ENCODE measurements at places on chromosomes 11 and 22.

DNA sequence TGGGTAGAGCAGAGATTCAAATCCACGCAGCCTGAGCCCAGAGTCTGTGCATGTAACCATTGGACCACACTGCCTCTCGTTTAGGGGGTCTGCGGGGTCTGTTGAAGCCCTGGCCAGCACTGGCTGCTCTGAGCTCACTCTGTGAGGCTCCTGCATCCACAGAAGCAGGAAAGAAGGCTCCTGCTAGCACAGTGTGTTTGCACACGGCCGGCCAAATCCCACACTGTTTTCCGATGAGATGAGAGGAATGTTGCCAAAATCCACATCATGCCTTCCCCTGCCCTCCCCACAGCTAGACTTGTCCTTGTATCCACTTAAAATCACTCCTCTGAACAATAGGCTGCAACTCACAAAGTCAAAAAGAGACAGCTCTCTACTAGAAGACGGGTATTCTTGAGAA is 10.6 kb upstream of the SLC22A12 start:
- no peak for DNase-seq

DNA sequence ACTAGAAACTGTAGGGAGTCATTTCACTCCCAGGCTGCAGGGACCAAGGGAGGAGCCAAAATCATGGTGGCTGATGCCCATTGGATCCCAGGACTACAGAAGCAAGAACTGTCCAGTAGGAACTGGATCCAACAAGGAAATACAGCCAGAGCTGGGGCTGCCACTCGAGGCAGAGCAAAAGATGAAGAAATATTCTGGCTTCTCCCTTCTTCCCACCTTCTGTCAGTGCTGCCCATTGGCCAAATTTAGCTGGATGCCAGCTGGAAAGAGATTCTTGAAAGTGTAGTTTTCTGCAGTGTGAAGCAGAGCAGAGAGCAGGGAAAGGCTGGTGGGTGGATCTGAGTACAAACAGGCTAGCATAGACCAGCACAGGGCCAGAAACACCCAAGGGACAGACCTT is 45.6 kb downstream of the COMMD9 start:
- no peak for DNase-seq

GRCh38 chr11:46296528-46297448 is 19.3 kb downstream of the CREB3L1 start:
- DNase-seq: peak; percentile 98

- DNase-seq: no peak
Observed at GRCh38 chr22:38413085-38414008, 41.7 kb downstream of the KCNJ4 start.

GRCh38 chr22:17117890-17118289 is 3.3 kb downstream of the TMEM121B start:
- no peak for DNase-seq

DNA sequence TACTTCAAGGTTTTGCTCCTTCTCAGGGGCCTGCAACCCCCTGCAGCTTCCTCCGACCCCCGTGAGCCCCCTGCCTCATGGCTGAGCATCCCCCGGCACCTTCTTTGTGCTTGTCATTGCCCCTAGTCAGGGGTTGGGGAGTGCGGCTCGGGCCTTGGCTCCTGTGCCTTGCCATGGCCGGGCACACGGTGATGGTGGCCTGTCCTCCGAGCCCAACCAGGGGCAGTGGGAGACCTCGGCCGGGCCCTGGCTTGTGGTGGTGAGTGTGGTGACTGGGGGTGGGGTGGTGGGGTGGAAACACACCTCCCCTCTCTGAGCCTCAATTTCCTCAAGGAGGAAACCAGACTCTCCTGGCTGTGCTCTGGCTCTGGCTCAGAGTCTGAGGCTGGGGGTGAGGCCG is 1.5 kb upstream of the MRGPRG start:
- DNase-seq: no peak

DNA sequence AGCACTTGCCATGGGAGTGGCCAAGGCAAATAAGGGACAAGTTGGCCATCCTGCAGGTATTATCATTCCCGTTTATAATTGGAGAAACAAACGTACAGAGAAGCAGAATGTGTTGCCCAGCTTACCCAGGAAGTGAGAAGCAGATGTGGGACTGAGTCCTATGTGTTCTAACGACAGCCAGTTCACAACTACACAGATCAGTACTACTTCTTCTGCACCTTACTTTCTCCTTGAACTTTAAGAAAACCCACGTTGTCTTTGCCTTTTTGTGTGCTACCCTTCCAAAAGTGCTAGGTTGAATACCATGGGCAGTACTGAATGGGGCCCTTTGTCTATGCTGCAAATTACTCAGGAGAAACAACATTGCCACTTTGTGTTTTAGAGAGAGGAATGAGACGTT is 62.8 kb upstream of the BLID start:
- DNase-seq: no peak

DNA sequence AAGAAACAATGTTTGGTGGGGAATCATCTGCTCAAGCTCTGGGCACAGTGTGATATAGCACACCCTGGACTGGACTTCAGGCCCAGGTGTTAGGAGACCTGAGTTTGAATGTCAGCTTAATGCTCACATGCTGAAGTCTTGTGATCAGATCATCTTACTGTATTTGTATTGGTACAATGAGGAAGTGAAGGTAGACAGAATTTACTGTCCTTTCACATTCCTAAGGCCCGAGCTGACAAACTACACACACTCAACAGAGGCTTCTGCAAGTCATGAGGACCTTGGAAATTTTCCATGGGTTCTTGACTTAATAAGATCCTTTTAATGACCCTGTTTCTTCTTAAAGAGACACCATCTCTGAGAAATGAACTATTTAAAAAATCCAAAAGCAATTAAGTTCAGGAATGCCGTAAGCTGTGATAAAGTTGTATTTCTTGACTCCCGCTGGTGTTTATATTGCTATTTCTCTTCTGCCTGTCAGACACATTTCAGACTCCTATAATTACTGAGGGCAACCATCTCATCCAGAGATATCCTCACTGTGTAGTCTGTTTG is 802.0 kb downstream of the DLG2 start:
- peak; percentile 8 for DNase-seq

- peak; percentile 49 for DNase-seq
Observed at GRCh38 chr22:40898850-40899357, 37.0 kb upstream of the DNAJB7 start.

- DNase-seq: peak; percentile 90
Observed at GRCh38 chr11:117072517-117073461, 25.4 kb downstream of the SIK3 start.

- peak; percentile 40 for DNase-seq
Observed at GRCh38 chr11:85756401-85757200, 54.3 kb downstream of the SYTL2 start.

- no peak for DNase-seq
Observed at GRCh38 chr11:104799251-104799650, 99.0 kb downstream of the CASP12 start.

GRCh38 chr11:76662656-76663485 is 7.7 kb downstream of the LRRC32 start:
- DNase-seq: no peak

DNA sequence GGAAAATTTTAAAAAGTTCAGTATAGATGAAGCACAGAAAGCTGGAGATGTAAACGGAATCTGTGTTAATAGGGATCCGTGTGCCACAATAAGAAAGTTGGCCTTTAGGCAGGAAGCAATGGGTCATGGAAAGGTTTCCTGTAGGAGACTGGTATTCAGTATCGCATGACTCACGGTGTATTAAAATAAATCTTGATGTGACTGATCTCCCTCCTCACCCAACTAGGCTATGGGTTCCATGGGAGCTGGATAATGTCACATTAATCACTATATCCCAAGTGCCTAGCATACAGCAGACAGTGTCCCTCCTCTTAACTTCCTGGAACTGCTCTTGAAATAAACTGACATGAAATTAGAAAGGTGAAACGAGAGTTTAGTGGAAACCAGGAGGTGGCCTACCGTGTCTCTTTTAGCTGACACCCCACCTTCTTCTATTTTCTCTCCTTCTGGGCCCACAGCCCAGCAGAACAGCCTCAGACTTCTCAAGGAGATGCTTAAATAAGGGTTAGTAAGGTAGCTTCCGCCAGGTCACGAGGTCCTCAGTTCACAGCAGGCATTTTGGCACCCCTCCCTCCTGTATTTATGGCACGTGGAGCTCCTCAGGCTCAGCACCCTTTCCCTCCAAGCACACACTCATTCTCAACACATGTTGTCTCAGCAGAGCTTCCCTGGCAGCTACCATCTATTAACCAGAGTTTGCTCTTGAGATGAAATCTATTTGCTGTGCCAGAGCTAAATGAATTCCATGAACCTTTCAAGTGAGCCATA is 118.8 kb downstream of the NXPE2 start:
- peak; percentile 64 for DNase-seq

DNA sequence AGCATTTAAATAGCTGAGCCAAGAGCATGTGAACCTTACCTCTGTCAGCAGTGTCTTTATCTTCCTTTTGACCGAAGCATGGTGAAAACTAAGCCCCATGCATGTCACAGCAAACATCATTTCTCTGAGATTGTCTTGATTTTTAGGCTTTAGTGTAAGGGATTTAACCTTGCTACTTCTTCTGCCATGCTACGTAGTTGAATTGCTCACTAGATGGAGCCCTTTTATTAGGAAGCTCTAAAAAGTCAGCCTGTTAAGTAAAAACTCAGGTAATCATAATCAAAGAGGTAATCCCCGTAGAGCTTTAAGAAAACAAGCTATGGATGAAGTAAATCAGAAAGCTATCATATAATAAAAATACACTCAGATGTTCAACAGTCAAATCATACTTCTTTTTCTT is 149.5 kb downstream of the PGR start:
- DNase-seq: no peak

- DNase-seq: no peak
Observed at GRCh38 chr11:17649696-17650095, 69.7 kb upstream of the MYOD1 start.

DNA sequence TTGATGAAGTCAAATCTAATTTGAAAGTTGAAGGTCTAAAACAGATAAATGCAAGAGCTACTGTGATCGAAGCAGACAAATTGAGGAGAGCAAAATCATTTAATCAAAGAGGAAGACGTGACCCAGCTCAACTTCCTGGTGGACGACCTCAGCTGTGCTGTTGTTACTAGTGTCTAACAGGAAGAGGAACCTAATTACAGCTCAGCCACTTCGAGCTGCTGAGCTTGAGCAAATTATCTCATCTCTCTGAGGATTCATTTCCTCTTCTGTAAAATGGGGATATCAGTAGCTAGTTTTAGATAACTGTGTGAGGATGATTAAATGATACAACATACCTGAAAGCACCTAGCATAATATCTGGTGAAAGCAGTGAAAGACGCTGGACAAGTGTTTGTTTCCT is 48.6 kb upstream of the OLFML1 start:
- DNase-seq: no peak

DNA sequence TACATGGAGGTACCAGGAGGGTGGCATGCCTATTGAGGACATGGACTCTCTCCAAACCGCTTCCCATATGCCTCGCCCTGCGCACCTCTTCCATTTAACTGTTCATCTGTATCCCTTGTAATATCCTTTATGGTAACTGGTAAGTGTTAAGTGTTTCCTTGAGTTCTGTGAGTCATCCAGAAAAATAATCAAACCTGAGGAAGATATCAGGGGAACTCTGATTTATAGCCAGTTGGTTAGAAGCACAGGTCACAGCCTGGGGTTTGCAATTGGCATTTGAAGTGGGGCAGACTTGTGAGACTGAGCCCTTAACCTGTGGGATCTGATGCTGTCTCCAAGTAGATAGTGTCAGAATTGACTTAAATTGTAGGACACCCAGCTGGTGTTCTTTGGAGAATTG is 27.6 kb upstream of the CAT start:
- no peak for DNase-seq

- peak; percentile 75 for DNase-seq
Observed at GRCh38 chr11:65110354-65110861, 1.3 kb upstream of the TM7SF2 start.

- DNase-seq: no peak
Observed at GRCh38 chr11:10762185-10762584, 11.1 kb downstream of the CTR9 start.

DNA sequence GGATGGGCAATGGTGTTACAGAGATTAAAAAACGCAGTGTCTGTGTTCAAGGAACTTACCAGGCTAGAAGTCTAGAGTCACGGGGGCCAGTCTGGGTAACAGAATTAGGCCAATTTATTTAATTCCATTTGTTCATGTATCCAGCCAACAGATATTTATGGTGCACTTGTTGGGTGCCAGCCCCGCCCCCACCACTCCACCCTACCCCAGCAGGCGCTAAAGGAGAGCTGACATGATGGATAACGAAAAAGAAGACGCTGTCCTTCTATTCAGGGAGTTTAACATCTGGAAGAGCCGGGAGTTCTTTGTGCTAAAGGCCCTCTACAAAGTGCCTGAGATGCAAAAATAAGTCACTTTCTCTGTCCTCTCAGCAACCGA is 1.1 kb upstream of the BMAL1 start:
- no peak for DNase-seq

- no peak for DNase-seq
Observed at GRCh38 chr11:76218449-76219178, 12.3 kb upstream of the WNT11 start.

- DNase-seq: no peak
Observed at GRCh38 chr11:115665958-115666357, 161.7 kb upstream of the CADM1 start.

DNA sequence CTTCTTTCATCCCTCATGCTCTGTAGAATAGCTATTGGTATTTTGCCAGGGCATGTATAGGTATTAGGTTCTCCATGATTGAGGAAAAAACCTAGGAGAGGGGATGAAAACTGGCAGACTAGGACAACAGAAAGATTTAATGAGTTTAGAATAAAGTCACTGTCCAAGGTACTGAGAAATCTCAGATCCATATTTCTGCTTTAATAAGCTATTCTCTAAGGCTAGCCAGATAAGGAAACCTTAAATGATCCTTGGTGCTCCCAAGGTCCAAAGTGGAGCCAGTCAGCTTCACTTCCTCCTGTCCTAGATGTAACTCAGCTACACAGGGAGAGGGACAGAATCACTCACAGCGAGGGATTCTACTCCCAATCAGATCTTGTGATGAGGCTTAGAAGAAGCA is 13.7 kb upstream of the CSNK2A3 start:
- no peak for DNase-seq

GRCh38 chr11:113286509-113287497 is 27.6 kb upstream of the TTC12 start:
- no peak for DNase-seq

GRCh38 chr11:15326520-15326919 is 211.8 kb downstream of the INSC start:
- DNase-seq: no peak

GRCh38 chr11:69013009-69013951 is at the start of gene MRGPRF:
Gene MRGPRF (minus strand): TSS chr11:69013246. CDS start chr11:69009901, 3,345 bp downstream.
- no peak for DNase-seq

DNA sequence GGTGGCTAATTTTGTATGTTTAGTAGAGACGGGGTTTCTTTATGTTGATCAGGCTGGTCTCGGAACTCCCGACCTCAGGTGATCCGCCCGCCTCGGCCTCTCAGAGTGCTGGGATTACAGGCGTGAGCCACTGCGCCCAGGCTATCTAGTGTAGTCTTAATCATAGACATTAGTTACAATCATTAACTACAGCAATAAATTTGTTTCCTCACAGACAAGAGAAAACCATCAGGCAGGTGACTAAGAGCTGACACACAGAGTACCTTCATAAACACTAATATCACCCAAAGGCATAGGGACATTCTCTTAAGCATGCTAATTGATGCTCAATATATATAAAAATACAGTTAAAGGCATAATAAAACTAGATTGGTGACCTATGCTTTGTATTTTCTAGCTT is 19.4 kb downstream of the SDHD start:
- no peak for DNase-seq

- no peak for DNase-seq
Observed at GRCh38 chr11:126282361-126282735, 545 bp upstream of the TIRAP start.

- DNase-seq: peak; percentile 38
Observed at GRCh38 chr11:45252134-45252856, 33.8 kb downstream of the SYT13 start.

GRCh38 chr11:128174465-128175291 is 412.7 kb downstream of the ETS1 start:
- DNase-seq: peak; percentile 64

- peak; percentile 87 for DNase-seq
Observed at GRCh38 chr11:12087075-12088004, 23.1 kb upstream of the MICAL2 start.
